ENCODE measurements at places on chromosomes 7 and 10.

DNA sequence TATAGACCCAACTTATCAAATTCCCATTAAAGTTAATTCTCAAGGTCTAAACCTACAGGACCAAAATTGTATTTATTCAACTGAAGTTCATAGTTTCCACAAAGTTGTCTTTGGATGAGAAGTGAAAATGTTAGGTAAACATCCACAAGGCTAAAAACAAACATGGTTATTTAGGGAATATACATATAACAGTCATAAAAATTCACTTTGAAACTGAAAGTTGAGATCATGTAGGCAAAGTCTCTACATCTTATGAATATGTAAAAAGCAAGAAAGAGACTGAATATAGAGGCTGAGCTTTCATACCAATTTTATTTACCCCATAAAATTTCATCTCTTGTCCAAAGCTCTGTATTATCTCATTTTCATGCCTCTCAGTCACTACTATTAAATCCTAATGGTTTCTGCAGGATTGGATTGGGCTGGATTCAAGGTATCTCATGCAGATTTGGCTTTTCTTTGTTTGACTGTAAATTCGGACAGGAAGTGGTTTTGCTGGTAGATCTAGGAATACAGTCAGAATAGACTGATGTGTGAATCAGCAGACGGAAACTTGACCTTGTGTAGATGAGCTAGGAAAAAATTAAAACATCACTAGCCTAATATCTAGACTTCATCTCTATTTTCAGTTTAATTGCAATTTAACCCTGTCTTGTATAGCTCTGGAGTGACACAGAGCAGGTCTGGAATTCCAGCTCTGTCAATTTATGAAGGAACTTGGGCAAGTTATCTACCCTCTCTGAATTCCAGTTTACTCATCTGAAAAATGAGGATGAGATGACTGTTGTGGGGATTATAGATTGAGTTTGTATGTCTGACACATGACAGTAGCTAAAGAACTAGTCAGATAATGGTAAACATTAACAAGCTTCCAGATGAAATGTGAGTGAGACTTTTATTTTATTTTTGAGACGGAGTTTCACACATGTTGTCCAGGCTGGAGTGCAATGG is 27.3 kb upstream of the SKAP2 start:
- DNase-seq: no peak

- no peak for DNase-seq
Observed at GRCh38 chr7:133705596-133705995, 421.5 kb upstream of the LRGUK start.

GRCh38 chr7:130667593-130668257 is 823 bp downstream of the COPG2 start:
- DNase-seq: no peak

GRCh38 chr10:91190388-91190870 is 30.0 kb upstream of the PCGF5 start:
- DNase-seq: no peak

Measured in activated T-helper 1 cell treated with anti-CD3 and anti-CD28 coated beads, Interleukin-2, amount 50 U/mL, for 16 hours (primary cell).